HL-60 (cell line): ENCODE measurements at places on chromosomes 7 and 10.

GRCh38 chr10:101280511-101280910, 51.2 kb upstream of the LBX1 start:
- DNase-seq, result no peak

DNA sequence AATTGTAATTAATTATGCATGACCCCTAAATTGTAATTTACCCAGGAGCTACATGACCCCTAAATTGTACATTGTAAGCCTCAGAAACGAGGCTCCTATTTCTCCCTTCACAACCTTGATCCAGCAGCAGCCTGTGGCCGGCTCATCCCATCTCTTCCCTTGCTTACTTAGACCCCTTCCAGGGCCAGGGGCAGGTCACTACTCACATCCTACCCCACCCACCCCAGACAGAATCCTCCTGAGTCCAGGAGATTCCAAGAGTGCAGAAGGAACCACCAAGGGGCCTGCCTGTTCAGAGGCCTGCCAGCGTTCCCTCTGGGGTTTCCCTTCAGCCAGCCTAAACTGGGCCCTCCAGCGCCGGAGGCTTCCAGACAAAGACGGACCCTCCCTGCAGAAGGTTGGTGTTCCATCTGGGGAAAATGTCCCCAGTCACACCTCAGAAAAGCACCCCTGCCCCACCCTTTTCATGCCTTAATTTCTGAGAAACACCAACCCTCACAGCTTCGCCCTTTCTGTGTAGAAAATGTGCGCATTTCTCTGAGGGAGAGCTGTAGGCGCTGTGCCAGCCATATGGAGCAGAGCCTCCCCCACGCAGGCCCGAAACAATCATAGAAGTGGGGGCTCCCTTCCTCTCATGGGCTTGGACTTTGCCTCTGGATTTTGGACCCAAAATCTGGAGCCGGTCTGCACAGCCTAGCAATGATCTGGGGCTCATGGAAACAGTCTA, 19.2 kb downstream of the LEP start:
- no peak for DNase-seq

- DNase-seq, result no peak
Measured at GRCh38 chr7:31137234-31137633, 85.1 kb downstream of the ADCYAP1R1 start.

DNA sequence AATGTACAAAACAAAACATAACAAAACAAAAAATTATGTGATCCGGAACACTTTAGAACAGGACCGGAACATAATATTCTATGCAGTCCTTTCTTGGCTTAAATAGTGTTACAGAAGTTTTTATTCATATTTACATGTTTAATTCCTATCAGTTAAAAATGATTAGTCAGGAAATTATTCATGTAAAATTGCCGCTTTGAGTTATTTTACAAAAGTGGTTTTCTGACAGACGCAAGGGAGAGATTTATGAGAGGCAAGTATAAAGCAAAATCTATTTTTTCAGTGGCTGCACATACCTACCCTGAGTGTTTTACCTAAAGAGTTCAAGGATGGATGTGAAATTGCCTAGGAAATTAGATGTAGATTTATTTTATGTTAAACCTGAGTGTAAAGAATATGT, 230.7 kb upstream of the DKK1 start:
- no peak for DNase-seq

GRCh38 chr10:63591600-63592379, 70.6 kb downstream of the REEP3 start:
- no peak for DNase-seq

GRCh38 chr10:70560511-70560941, 42.0 kb downstream of the PRF1 start:
- no peak for DNase-seq

- no peak for DNase-seq
Measured at GRCh38 chr10:97784200-97784810, 12.5 kb upstream of the SFRP5 start.

DNA sequence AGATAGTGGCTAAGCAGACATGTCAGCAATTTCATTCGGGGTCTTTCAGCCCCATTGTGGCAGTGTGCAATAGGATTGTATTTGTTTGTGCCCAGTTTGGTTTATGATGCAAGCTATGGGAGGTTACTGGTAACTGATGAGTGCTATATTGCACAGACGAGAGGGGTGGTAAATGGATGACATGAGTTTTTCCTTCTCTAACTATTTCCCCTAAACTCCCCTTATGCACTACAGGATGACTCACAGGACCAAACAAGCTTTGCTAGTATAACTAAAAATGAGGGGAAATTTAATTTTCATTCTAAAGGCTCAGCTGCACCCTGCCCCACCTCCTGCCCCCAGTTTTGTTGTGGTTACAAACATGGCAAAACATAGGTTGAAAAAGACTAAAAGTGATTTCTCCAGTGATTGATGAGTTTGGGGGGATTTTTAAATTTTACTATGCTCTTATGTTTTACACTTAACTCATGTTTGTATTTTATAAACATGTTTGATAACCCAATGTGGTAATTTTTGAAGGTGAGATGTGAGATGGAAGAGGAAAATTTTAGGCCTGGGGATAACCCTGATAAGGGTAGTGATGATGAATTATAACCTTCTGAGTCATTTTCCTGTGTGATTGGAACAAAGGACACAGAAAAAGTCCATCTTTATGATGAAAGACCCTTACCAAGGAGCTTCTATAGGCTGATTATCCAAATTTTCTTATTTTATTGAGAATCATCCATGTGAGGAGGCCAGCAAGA, 60.8 kb upstream of the NAMPT start:
- DNase-seq, result peak; percentile 42

DNA sequence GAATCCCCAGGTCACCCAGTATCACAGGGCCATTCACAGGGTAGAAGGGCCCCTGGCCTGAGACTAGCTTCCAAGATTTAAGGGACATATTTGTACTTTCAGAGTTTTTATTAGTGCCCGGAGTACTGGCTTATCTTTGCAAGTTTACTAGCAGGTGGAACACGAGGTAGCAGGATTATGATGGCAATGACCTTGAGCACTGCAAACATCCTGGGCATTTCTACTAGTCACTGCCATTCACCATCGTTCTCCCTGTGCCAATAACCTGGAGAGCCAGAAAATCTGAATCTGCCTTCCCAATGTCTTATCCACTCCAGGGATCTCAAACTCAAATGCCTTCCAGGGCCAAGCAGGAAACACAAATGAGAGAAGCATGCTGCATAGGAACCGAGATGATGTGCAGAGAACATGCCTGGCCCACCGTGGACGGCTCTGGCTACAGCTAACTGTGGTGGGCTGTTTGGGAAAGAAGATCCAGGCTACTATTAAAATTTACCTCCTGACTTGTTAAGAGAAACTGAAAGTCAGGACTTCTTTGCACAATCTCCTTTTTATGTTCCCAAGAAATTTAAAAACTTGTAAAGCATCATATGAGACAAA, 16.7 kb downstream of the FAM53B start:
- no peak for DNase-seq

- DNase-seq, result no peak
Measured at GRCh38 chr7:106562711-106563366, 98.1 kb downstream of the CCDC71L start.

GRCh38 chr7:45593121-45593541, 19.0 kb downstream of the ADCY1 start:
- DNase-seq, result no peak

GRCh38 chr10:47048526-47048905, 137.3 kb downstream of the PTPN20 start:
- DNase-seq, result peak; percentile 7

DNA sequence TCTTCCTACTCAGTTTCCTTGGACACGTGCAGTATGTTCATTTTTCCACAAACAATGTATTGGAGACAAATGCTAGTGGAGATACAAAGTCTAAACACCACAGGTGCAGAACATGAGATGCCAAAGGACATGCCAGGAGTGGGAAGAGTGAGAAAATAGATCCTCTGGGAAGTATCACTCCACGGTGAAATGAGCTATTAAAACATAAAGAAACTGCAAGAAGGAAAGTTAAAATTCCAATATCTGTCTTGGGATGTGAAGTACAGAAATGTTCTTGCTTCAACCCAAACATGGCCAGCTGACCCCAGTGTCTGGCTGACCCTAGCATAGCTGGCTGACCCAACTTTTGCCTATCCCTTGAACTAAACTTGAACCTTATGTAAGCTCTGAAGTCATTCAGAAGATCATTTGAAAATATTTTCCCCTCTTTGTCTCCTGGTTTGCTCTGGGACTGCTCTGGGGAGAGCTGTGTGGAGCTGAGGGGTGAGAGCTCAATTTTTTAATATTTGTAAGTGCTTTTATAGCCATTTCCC, 59.5 kb downstream of the FZD1 start:
- DNase-seq, result no peak

GRCh38 chr7:33773053-33773452, 132.3 kb upstream of the BMPER start:
- DNase-seq, result no peak

GRCh38 chr10:12314836-12315235, 34.5 kb upstream of the CAMK1D start:
- DNase-seq, result no peak

DNA sequence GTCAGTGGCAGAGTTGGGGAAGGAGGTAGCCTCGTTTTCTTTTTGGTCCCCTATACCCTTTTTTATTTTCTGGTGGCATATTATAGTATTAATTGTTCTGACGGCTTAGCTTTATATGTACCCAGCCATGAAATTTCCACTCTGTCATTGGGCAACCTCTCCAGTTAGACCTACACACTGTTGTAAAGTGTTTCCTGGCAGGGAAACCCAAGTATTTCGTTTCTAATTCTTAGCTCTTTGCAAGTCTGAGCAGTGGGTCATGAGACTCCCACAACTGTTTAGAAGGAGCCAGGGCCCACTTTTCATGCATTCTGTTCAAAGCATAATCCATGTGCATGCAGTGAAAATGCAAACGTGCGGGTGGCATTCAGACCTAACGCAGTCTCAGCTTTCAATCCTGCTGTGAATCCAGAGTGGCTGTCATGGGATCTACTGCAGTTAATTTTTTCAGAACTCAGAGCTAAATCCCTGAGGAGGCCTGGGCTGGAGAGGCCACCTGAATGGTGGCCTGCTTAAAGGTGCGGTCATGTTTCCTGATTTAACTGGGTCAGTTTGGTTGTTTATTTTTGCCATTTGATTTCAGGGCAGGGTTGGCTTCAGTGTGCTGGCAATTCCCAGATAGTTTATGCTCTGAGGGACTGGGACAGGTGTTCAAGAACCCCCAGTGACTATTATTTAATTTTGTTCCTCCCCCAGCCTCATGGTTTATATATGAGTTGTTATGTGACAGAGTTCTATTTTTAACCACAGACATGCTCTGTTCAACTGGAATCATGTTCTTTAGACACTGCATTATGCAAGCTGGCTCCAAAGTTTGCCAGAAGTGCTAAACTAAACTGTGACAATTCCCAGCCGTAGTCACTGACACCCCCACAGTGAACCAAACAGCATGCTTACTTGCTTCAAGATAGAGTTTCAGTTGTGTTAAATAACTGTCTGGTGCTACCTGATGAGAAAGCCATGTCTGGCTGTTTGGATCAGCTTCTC, 27.4 kb upstream of the SYPL1 start:
- no peak for DNase-seq

- no peak for DNase-seq
Measured at GRCh38 chr10:87782721-87783120, 35.3 kb downstream of the ATAD1 start.

DNA sequence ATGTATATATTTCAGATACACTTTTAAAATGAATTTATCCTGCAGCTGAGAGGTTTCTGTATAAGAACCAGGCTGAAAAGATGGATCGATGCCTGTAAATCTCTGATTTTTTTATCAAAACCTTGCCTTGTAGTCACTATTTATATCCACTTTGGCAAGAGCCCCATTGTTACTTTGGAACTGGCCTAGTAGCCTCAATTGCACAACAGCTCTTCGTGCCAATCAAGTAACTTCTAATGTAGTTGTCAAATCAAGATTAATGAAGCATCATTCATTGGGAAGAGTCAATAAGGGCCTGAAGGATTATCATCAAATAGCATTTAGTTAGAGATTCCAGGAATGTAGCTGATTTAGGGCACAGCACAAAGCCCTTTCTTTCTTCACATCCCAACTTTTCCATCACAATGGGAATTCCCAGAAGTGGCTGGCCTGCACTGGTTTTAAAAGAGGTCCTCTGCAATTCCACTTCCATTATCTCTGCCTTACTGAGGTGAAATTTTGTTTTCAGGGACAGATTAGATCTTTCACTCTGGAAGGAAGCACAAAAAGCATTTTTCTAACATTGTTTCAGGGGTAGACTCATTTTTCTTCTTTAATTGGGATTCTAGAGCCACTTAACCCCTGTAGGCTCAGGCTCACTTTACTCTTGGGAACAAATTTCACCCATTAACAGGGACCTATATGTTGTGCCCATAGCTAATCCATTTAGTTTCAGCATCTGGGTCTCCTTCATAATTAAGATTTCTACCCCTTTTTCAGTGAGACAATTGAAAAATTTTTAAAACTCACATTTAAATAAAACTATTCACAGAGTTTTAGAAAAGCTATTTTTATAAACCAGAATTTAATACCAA, 97.8 kb downstream of the CALCR start:
- no peak for DNase-seq

- DNase-seq, result no peak
Measured at GRCh38 chr7:2597273-2597640, 34.5 kb upstream of the TTYH3 start.

DNA sequence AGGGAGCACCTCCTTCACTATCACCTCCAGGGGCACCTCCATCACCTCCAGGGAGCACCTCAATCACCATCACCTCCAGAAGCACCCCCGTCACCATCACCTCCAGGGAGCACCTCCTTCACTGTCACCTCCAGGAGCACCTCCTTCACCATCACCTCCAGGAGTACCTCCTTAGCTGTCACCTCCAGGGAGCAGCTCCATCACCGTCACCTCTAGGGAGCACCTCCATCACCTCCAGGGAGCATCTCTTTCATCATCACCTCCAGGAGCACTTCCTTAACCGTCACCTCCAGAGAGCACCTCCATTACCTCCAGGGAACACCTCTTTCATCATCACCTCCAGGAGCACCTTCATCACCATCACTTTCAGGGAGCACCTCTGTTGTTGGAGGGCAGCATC, 103.0 kb downstream of the DNAJB6 start:
- DNase-seq, result no peak

GRCh38 chr10:130998642-130999041, 312.9 kb downstream of the TCERG1L start:
- no peak for DNase-seq

DNA sequence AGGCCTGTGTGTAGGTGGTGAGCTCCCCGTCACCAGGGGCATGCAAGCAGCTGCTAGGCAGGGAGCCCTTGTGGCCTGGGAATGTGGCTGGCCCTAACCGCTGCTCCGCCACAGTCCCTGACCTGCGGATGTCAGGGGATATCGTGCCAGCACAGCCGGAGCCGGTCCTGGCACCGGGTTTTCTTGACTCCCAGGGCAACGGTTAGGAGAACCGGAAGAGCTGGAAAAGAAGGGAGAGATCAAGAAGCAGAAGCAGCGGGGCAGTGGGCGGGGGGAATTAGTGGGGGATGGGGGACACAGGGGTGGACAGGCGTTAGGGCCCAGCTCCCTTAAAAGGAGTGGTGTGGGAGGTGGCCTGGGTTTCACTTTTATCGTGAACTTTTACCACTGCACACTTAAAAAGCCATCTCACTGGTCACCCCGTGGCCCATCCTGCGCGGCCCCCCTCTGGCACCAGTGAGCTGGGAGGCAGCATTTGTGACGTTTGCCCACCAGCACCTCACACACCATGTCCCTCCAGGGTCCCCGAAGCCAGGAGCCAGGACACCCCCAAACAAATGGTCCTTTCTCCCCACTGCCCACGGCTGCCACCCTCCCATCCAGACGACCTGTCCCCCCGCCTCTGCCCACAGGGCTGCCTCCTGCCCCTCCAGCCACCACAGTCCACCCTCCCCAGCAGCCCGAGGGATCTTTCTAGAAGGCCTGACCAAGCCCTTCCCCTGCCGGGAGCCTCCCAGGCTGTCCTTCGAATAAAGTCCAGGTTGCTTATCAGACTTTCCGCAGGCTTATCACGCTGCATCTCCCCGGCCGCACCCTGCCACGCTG, 1.8 kb upstream of the MICALL2 start:
- DNase-seq, result peak; percentile 94
